Stomach (tissue), 19 donors: ENCODE measurements at places on chromosomes 1 and 21.

DNA sequence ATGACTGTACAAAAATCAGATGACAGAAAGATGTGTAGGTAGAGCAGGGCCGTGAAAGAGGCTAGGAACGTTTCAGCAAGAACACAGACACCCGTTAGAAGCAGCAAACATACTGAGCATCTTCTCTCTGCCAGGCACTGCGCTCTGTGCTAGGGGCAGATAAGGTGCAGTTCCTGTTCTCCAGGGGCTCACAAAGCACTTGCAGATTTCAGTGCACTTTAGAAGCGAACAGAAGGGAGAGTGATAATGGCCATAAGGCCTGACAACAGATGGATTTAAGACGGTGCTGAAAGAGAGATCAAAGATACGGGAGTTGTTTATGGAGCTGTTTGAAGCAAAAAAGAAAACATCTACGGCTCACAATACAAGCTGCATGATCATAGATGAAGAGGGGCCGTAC is 200.3 kb upstream of the FOXD3 start:
- DNase-seq, result no peak

- DNase-seq, result no peak
These were observed 2.4 kb upstream of the IFNLR1 start for GRCh38 chr1:24189528-24189927.

DNA sequence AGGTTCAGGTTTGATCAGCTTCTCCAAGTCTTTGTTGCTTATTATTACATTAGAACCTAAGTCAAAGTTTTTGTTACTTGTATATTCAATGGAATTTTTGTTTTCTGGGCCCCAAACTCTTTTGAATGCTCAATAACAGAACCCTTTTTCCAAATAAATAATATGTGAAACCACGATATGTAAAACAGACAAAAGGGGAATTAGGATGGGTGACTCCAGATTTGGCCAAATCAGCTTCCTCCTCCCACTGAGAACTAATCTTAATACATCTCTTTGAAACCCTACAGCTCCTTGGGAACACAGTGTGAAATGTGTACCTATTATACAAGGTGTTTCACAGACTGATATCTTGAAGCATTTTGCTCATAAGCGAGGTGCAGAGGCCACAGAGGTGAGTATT is 67.0 kb upstream of the TNFSF18 start:
- no peak for DNase-seq

DNA sequence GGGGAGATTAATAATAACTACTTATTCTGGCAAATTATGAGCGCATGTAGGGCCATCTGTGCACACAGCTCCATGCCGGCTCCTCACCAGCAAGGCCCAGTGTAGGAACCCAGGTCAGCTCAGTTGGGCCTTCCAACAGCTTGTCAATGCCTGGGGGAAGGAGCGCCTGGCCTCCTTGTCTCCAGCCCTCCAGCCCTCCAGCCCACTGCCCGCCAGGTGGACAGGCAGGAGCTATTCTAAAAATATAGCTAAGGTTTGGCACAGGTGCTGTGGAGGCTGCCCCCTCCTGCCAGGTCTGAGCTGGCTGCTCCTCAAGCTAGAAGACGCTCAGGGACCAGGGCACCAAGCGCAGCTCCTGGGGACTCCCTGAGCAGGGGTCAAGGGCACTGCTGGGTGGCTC is 85.7 kb downstream of the GRIK3 start:
- DNase-seq, result no peak

DNA sequence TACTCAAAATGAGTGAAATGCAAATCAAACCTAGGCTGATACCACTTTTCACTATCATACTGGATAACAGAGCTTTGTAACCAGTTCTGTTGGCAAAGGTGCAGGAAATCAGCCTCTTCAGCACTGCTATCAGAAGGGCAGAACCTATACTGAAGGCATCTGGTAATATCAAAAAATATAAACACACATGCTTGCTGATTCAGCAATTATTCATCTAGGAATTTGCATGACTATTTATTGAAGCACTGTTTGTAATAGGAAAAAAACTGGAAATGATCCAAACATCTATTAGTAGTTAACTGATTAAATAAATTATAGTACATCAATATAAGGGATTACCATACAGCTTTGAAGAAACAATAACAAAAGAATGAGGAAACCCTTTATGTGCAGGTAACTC is 21.4 kb downstream of the ARHGAP29 start:
- DNase-seq, result no peak
